Right forelimb (tissue), 1 donor: ENCODE measurements at places on chromosomes 6 and 20.

DNA sequence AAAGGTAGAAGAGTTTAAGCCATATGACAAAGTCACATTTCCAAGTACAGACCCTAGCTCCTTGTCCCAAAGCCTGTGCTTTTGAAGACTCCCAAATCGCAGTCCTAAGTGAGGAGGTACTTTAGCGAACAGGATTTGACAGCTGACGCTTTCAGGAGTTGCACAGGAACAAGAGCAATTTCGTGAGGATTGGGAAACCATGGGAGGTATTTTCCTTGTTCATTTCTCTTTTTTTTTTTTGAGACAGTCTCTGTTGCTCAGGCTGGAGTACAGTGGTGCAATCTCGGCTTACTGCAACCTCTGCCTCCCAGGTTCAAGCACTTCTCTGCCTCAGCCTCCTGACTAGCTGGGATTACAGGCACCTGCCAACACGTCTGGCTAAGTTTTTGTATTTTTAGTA, 150.6 kb downstream of the MTHFD1L start:
- DNase-seq = no peak

DNA sequence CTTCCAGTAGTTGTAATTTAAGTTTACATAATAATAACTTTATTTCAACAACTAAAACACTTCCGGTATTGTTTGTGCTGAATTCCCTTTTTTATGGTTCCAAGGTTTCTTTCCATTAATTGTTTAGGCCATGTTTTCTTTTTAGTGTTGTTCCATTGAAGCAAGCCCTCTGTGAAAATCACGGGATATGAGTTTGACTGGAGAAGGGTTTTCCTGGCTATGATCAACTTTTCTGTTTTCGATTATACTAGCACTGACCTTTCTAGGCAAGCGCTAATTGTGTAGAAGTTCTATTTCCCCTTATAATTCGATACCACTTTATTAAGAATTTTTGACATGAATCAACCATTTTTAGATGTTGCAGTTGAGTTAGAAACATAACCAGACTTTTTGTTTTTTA, 2.4 kb downstream of the LAMA2 start:
- no peak for DNase-seq

DNA sequence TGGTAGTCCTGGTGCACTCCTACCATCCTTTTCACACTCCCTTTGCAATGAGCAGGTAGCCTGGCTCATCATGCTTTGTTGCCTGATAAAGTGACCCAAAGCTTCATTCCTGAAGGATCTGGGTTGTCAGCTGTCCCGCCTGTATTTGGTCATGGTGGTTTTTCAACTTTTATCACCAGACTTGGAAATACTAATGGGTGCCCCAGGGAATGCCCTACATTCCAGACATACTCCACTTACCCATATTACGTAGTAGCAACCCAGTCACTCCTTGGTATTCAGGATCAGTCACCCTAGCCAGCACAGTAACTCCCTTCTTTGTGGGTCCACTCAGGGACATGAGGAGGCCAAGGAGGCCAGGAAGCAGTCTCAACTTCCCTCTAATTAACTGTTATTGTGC, 199.2 kb downstream of the MAFB start:
- no peak for DNase-seq

- DNase-seq = no peak
Observed at GRCh38 chr6:143999406-143999805, 8.7 kb downstream of the PLAGL1 start.

- DNase-seq = no peak
Observed at GRCh38 chr6:108242721-108243120, 18.1 kb downstream of the SNX3 start.

- DNase-seq = no peak
Observed at GRCh38 chr6:126182650-126183311, 157.1 kb upstream of the CENPW start.

GRCh38 chr20:4470375-4470774, 251.3 kb upstream of the PRND start:
- no peak for DNase-seq

DNA sequence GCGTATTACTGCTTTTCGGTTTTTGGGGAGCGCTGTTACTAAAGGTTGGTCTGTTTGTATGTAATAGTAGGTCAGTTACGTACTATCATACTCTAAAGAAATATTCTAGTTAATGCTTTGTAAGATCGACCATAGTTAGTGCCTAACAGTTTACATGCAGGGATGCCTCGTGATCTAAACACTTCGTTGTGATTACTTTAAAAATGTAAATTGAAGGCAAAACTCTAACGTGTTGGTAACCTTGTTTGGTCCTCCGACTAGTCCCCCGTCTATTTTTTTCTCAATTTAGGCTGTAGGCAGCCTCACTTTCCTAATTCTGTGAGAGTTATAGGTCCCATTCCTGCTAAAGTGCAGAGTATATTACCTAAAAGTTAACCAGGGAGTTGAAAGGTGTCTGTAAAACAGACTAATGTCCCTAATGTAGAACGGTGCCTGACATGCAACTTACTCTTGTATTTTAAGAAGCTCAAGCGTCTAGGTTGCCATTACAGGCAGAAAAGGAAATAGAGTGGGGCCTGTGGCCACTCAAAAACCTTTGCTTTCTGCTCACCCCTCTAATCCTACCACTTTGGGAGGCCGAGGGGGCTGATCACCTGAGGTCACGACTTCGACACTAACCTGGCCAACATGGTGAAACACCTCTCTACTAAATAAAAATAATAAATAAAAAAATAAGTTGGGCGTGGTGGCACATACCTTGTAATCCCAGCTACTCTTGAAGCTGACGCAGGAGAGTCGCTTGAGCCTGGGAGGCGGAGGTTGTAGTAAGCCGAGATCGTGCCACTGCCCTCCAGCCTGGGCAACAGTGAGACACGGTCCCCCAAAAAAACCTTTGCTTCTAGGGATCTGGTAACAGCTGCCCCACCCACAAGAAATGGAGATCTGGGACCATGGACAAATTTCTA, 37.8 kb downstream of the HFE start:
- peak; percentile 61 for DNase-seq

GRCh38 chr20:48175261-48175660, 390.0 kb upstream of the SULF2 start:
- DNase-seq = no peak

DNA sequence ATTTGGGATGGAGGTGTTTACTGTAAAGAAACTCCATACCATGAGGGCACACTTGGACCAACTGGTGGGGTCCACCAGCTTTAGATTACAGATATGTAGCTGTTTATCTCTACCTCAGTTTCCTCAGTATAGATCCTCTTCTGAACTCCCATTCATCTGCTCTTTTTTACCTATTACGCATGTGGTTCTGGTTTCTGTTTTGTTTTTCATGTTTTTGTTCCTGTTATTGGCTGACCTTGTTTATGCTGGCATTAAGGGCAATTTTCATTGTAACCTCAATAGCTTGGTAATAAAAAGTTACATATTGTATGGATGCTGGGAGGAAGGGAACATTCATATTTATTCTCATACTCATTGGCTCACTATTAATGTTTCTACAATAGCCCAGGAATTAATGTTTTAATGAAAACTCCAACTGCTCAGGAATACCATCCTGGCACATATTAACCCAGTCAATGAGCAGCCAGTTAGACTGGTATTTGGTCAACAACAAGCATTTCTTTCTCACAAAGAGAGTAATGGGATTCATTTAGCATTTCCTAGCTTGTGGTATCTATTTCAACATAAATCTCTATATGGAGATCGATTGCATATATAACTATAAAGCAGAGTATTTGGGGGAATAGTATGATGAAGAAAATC, 83.8 kb upstream of the FAM184A start:
- no peak for DNase-seq

DNA sequence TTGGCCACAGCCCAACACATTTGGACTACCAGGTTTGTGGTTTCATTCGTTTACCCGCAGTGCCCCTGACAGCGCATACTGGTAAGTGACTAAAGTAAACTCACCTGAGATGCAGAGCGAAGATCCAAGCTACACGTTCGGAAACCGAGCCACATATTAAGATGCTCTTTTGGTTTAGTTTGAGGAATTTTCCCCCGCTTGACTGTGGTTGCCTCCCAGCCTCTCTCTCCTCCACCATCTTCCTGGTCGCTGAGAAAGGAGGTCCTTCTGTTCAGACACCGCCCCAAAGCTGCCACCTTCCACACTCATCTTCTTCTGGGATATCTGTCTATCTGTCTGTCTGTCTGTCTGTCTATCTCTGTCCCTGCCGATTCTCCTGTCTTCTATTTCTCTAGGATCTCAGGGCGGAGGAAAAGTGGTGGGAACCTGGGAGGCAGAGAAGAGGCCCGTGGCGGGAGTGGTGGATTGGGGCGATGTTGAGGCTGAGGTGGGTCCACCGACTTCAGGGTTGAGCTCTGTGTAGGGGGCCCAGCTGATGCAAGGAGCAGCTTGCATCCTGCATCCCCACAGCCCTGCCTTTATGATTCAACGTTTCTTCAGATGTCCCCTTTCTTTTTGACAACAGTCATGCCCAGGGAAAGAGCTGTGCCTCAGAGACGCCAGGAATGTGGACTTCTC, 196.9 kb upstream of the ZNF184 start:
- no peak for DNase-seq

DNA sequence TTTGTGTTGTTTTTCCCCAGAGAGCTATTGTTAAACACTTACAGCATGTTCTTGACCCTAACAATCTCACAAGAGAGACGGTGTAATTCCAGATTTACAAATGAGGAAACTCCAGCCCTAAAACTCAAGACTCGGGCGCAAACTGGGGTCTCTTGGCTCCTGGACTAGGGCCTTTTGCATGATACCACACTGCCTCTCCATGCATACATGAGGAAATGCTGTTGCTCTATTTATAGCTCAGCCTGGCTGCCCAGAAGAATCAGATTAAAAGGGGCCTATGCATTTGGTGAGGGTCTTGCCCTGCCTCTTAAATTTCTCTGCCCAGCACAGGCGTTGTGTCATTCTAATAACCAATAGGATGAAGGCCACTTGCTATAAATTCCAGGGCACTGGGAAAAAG, 30.5 kb upstream of the SNRPB2 start:
- DNase-seq = no peak

DNA sequence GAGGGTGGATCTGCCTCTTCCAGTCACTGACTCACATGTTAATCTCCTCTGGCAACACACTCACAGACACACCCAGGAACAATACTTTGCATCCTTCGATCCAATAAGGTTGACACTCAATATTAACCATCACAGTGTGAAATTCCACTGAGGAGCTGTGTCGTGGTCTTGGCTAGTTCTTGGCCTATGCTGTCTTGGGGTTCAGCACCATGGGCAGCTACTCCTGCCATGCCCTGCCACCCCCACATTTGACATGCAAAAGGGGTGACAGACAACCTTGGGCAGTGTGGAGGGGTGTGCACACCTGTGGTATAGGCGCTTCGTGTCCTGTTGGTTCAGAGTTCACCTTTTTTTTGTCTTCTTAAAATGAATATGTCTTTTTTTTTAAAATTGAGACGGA, 25.8 kb downstream of the ANKRD6 start:
- no peak for DNase-seq

- DNase-seq = no peak
Observed at GRCh38 chr6:94953867-94954631, 623.3 kb upstream of the MANEA start.

DNA sequence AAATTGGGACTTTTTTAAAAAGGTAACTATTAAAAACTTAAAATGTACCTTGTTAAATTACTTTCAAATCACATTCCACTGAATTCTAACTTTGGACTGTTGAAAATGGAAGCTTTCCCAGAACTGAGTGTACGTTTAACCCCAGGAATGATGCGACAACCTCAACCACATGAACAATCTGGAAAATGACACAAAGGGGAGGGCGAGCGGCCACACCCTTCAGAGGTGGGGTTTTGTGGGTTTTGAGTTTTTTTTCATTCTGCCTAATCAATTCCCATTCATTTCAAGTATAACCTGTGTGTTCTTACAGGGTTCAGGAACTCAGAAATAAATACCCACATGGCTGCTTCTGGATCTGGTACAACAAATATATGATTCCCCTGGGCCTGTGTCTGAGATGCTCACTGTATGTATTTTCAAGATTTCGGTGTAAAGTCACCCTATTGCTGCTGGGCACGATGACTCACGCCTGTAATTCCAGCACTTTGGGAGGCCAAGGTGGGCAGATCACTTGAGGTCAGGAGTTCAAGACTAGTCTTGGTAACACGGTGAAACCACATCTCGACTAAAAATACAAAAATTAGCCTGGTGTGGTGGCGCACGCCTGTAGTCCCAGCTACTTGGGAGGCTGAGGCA, 21.6 kb downstream of the CNKSR3 start:
- no peak for DNase-seq

DNA sequence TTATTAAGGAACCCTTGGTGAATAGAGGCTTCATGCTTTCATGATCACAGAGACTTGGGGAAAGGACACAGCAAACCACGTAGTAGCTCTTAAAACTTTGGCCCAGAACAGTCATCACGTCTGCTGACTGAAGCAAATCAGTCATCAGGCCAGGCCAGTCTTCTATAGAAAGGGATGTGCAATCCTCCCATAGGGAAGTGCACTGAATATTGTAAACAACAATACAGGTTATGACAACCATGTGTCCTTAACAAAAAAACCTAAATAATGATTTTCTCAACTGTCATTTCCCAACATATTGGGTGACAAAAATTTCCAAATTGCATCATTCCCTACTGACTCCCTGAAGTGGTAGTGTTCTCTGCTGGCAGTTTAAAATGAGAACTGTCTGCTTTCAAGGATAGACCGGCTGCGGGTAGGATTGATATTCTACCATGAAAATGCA, 388.2 kb upstream of the CITED2 start:
- no peak for DNase-seq

DNA sequence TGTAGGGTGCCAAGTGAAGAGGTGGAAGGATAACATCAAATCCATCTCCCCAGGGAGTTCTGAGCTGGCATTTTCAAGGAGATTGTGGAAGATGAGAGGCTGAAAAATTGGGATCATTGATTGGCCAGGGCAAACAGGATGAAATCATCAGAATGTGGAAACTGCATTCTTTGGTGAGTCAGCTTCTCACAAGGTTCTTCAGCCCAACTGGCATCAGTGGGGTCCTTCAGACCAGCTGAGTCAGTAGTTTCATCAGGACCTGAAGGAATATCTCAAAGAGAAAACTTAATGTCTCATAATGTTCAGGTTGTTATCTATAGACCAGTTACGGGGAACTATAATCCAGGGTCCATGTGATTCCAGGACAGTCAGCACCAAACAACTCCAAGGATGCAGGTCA, 195.8 kb downstream of the HAO1 start:
- DNase-seq = no peak

DNA sequence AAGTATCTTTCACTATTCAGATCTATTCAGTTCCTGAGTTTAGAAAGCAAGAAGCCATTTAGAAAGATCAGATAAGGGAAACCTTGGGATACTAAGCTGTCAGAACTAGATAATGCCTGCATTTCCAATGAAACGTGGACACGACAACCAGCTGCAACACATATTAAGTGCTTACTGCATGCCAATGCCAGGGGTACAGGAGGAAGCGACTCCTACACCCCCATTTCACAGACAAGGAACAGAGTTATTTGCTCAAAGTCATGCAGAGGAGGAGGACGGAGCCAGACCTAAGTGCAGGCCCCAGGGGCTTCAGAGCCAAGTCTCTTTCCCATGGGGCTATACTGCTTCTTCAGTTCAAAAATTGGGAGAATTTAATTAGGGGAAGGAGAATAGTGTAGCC, 62.4 kb downstream of the PREX1 start:
- no peak for DNase-seq
